ENCODE measurements at places on chromosomes 11 and 22. TPM values are rescaled to one million over a fixed set of nuclear protein-coding genes. Genes with fewer than 3 reads are reported as not detected.

Gene C11orf87
- total RNA-seq: 6.3 TPM

Gene TREH
- not detected for total RNA-seq

Gene TPBGL
- total RNA-seq: not detected

Gene EXT2
- total RNA-seq: 86.4 TPM

Gene PMM1
- total RNA-seq: 18.6 TPM

Gene ARHGAP20
- 13.7 TPM for total RNA-seq

Gene TMPRSS13
- total RNA-seq: 1.7 TPM

Gene MYEOV
- total RNA-seq: not detected

Gene C22orf31
- 0.82 TPM for total RNA-seq

Gene OR5B12
- total RNA-seq: not detected

Gene SLCO2B1
- total RNA-seq: 9.3 TPM

Gene SHANK2
- total RNA-seq: 28.9 TPM
